NCI-H1436 (cell line): ENCODE measurements at places on chromosomes 3 and 15.
A peak's percentile ranks its signal among the peaks of the same experiment; 100 is the strongest.

GRCh38 chr3:138078901-138079344 is 36.5 kb downstream of the DZIP1L start:
- no peak for DNase-seq

- DNase-seq = no peak
Measured at GRCh38 chr3:53154881-53155285, 6.1 kb upstream of the PRKCD start.

- no peak for DNase-seq
Measured at GRCh38 chr3:30232142-30232541, 374.3 kb upstream of the TGFBR2 start.

DNA sequence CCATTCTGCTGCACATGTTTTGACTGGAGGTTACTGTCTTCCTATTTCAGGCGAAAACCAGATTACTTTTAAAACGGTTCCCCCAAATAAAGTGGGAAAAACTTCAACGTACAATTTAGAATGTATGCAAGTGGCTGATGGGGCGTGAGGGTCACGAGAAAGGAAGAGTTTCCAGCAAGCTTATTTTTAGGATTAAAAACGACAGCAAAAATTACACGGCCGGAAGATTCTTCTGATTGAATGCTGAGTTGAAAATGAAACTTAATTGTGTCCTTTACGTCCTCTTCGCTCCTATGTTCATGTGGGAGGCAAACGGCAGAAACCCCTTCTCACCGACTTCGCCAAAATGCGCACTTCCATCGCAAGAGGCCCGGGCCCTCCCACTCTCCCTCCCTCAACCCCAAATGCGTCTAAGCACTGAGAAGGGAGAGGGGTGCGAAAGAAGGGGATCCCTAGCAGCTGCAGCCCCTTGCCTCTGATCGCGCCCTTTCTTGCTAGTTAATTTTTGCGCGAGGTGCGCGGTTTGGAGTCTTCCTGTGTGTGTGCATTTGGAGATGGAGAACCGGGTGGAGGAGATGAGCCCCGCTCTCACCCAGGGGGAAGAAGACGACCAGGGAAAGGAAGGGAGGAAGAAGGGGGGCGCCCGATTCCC is 656 bp downstream of the CD47 start:
- DNase-seq = no peak

- DNase-seq = no peak
Measured at GRCh38 chr3:31848911-31849310, 132.2 kb downstream of the OSBPL10 start.

GRCh38 chr3:61796911-61797310 is 235.5 kb downstream of the PTPRG start:
- DNase-seq = no peak

- DNase-seq = no peak
Measured at GRCh38 chr3:43076857-43077256, 29.0 kb downstream of the POMGNT2 start.

DNA sequence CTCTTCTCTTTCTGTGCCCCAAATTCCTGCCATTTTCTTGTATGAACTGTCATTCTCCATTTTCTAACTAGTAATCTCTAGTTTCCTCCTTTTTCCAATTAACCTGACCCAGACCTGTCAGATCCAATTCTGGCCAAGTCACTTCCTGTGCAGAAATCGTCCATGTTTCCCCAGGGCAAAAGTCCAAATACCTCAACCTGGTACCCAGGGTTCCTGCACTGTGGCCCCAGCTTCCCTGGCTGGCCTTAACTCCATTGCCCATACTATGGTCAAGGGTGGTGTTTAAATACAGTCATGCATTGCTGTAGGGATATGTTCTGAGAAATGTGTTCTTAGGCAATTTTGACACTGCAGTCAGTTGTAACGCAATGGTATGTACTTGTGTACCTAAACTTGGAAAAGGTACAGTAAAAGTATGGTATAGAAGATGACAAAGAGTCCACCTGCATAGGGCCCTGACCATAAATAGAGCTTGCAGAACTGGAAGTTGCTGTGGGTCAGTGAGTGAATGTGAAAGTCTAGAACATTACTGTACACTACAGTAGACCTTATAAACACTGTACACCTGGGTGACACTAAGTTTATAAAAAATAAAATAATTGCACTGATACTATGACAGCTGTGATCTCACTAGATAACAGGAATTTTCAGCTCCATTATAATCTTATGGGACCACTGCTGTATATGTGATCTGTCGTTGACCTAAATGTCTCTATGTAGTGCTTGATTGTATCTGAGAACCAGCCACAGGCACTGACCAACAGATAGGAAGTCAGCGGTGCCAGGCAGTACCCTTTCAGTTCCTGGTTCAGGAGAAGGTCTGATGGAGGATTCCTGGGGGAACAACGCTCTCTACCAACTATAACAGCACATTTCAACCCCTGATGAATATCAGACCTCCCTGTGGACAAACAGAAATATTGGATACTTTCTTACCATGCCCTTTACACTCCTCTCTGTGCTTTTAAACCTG is 336.1 kb upstream of the PROK2 start:
- DNase-seq = no peak

GRCh38 chr15:30063835-30064546 is 18.8 kb upstream of the GOLGA8J start:
- DNase-seq = no peak

DNA sequence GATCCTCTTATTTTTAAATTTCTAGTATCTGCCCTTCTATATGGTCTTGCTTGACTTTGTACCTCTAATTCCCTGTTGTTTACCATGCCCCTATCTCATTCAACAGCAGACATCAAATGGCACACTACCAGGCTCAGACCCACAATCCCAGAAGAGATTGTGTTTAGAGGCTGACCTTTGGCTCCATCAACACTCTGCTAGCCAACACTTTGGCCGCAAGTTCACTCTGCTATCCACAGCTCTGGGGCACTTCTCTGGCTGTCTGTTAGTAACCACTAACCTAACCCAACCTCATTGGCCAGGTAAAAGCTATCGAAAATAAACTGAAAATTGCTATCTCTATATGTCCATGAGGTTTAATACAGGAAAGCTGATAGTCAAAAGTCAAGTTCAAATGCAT is 646.0 kb upstream of the CCDC54 start:
- DNase-seq = no peak

- DNase-seq = no peak
Measured at GRCh38 chr3:195394700-195395099, 48.1 kb downstream of the ACAP2 start.

DNA sequence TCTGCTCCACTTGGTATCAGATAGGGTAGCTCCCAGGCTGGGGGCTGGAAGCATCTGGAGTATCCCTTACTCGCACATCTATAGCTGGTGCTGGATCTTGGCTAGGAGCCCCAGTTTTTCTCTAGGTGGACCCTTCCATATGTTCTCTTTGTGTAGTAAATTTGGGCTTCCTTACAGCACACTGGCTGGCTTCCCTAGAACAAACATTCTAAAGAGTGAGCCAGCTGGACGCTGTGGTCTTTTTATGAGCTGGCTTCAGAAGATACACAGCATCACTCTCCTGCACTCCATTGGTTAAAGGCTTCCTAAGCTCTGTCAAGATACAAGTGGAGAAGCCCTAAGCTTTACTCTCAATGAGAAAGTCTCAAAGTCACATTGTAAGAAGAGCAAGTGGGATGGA is 322.1 kb downstream of the WDR72 start:
- no peak for DNase-seq

DNA sequence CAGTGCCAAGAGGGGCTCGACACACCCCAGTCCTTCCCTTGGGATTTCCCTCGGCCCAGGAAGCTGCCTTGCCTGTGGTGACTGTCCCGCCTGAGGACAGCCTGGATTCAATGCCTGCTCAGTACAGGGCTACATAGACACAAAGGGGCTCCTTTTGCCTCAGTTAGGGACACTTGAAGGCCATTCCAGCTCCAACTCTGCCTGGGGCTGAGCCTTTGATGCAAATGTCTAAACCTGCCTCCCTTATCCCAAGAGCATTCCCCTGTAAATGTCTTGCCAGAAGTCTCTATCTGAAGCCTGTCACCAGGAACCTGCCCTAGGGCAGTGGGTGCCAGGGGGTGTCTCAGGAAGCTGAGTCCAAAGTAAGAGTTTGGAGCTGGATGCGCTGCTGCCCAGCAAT is 19.3 kb upstream of the LYSMD4 start:
- no peak for DNase-seq

DNA sequence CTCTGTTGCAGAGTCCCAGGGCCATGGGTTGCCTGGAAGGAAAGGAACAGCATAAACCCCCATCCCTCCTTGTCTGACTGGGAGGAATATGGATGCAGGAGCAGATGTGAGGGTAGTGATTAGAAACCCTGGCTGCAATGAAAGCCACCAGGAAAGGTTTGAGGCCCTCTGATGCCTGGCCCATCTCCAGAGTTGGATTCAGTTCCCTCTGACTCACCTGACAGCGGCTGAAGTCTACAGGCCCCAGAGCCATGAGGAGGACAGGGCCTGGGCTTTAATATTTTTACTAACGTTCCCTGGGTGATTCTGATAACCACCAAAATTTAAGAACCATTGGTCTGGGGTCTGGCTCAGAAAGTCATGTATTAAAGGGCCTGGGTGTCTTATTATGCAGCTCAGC is 214.0 kb downstream of the EPHB1 start:
- no peak for DNase-seq

DNA sequence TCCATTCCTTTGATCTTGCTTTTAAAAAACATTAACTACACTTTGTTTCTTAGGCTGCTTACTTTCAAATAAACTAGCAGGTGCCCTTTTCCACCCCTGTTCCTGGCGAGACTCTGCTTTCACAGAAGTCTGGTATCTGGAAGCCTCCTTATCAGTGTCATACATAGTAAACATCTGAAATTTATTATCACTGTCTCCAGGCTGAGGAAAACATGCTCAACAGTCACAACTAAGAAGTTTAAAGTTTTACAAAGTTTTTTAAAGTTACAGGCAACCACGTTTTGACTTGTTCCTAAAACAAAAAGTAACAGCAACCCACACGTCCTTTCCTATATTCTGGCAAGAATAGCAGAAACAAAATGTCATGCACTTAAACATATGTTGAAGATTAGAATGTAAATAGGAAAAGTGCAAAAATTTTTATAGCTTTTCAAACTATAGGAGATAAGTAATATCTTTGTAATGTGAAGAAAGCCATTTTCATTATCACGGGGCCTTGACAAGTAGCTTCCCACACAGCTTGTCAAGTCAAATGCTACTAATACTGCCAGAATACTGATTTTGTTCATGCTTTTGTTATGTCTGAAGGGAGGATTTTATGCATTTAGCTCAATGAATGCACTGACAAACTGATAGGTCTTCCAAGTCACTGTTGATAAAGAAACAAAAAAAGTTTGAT is 275.2 kb upstream of the KCNMB2 start:
- no peak for DNase-seq

DNA sequence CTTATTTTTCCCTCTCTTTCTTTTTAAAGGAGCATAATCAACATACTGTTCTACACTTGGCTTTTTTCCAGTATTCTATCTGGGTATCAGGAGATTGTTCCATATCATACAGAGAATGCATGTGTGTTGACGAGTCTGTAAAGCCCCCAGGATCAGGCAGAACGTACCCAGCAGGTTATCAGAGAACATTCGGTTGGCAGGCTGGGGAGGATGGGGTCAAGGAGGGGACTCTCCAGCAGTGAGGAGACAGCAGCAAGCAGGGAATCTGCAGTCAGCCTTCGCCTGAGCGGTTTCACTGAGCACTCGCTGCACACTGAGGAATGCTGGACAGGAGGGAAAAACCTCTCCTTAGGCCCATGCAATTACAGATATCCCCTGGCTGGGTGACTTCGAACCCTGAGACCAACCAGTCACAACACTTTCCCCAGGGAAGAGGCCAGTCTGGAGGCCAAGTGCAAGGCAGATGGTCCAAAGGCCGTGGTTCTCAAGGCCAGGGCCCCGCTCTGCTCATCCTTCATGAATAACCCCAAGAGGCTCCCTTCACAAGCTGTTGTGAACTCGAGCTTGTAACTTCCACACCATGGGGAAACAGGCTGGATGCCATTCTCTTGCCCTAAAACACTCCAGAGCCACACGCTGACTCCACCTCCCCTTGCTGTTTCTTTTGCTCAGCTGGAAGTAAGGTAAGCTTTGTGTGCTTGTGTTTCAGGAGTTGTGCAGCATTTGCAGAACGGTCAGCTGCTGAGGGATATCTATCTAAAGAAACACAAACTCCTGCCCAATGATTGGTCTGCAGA is 60.1 kb downstream of the PXYLP1 start:
- no peak for DNase-seq

GRCh38 chr3:142279965-142280590 is 54.7 kb upstream of the GK5 start:
- DNase-seq = peak; percentile 63

- DNase-seq = no peak
Measured at GRCh38 chr15:70417535-70417934, 319.8 kb upstream of the TLE3 start.

- DNase-seq = no peak
Measured at GRCh38 chr3:184508938-184509337, 52.6 kb upstream of the EPHB3 start.

- DNase-seq = no peak
Measured at GRCh38 chr3:116298151-116298550, 147.1 kb downstream of the LSAMP start.

- DNase-seq = peak; percentile 56
Measured at GRCh38 chr15:42118650-42119445, 24.5 kb upstream of the PLA2G4D start.

DNA sequence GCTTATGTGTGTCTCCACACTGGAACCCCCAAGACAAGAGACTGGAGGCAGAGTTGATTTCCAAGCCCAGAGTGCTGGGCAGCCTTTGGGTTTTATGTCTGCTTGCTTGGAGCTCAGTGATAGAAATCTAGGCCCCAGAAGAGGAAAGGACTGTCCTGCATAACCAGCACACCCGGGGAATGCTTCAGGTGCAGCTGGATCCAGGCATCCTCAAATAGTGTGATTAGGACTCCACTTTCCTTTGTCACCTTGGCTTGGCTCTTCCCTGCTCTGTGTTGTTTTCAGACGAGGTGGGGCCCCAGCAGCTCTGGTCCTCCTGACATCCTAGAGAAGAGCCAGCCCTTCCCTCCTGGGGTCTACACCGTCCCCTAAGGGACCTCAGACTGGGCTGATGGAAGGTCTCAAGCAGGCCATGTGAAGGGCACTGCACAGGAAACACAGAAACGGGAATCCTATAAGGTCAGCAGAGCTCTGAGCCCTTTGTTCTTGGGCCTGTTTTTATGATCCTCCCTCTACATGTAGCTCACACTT is 143.7 kb downstream of the TJP1 start:
- no peak for DNase-seq

- DNase-seq = no peak
Measured at GRCh38 chr15:27623560-27624305, 475.4 kb downstream of the OCA2 start.

GRCh38 chr15:51577636-51578304 is 44.8 kb downstream of the DMXL2 start:
- DNase-seq = no peak

- DNase-seq = no peak
Measured at GRCh38 chr3:170089862-170090600, 52.2 kb downstream of the GPR160 start.
